RCC 7860 (cell line): ENCODE measurements at places on chromosomes 1 and 21.
A peak's percentile ranks its signal among the peaks of the same experiment; 100 is the strongest.

GRCh38 chr1:156076609-156077429 lies 5.4 kb downstream of the MEX3A start:
- DNase-seq: no peak

DNA sequence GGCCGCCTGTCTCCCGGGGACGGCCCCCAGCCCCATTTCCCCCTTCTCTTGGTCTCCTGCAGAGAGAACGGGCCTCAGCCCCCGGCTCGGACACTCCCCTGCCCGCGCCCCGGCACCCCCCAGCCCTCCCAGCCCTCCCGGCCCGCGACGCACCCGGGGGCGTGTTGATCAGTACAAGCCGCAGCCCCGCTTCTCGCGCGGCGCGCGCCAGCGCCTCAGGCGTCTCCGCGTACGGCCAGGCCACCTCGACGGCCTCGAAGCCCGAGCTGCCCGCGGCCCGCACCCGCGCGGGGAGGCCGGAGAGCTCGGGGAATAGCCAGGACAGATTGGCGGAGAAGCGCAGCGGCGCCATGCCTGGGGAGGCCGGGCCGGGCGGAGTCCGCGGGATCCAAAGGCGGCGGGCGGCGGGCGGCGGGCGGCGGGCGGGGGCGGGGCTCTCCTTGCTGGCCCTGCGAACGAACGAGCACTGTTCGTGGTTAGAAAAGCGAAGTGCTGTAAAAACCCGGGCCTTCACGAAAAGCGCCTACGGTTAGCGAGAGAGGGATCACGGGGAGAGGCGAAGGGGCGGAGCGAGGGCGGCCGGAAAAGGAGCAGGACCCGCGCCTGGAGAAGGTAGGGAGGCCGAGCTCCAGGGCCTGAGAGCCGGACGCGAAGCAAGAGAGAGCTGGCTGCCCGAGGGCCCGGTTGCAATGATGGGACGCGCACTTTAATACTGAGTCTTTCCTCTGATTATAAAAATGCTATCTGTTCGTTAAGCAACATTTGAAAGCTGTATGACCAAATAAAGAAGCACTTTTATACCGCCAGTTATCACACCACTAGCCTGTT lies at the start of gene HYI:
TSS of gene HYI (minus strand) at position 490 of the 828 bp plus-strand sequence. CDS start at position 352, 138 bp downstream.
- DNase-seq: peak; percentile 83

DNA sequence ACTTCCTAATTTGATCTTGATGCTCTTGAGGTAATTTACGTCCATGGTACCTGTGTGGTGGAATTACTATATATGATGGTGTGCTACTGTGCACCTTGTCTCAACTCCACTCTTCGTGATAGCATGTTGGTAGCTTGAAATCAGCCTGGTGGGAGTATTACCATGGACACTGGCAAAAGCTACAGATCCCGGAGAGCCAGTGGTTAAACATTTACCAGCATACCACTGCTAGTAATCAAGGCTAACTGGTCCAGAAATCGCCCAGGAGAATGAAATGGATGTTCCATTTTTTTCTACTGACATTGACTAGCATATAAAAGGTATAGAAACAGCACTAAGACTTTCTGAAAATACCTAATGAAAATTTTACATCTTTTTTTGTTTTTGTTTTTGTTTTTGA lies 30.6 kb downstream of the ELK4 start:
- DNase-seq: peak; percentile 46

DNA sequence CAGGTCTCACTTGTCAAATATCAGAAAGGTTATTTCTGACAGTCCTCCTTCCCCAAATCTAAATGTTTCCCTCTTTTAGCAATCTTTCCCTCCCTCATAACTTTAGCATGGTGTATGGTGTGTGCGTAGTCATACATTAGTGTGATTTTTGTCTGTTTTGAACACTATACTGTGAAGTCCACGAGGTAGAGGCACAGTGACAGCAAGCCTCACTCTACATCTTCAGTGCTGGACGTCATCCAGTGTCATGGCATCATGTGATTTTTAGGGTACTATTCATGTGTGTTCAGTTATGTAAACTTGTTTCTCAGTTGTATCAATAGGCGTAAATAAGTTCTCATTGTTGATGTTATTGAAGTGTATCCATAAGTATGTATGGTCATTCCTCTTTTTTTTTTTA lies 39.1 kb downstream of the DYRK1A start:
- no peak for DNase-seq

DNA sequence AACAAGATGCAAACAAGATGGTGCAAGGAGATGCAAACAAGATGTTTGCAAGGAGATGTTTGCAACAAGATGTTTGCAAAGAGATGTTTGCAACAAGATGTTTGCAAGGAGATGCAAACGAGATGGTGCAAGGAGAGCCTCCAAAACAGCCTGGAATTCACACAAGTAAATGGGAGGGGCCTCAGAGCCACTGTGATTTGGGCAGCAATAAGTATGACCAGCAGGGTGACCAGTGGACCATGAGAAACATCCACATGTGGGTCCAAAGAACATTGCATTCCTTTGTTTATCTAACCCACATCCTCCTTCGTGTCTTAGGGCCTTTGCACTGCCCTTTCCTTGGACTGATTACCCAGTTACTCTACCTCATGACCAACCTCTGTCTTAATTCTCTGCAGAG lies 162.9 kb downstream of the PLPP3 start:
- no peak for DNase-seq

DNA sequence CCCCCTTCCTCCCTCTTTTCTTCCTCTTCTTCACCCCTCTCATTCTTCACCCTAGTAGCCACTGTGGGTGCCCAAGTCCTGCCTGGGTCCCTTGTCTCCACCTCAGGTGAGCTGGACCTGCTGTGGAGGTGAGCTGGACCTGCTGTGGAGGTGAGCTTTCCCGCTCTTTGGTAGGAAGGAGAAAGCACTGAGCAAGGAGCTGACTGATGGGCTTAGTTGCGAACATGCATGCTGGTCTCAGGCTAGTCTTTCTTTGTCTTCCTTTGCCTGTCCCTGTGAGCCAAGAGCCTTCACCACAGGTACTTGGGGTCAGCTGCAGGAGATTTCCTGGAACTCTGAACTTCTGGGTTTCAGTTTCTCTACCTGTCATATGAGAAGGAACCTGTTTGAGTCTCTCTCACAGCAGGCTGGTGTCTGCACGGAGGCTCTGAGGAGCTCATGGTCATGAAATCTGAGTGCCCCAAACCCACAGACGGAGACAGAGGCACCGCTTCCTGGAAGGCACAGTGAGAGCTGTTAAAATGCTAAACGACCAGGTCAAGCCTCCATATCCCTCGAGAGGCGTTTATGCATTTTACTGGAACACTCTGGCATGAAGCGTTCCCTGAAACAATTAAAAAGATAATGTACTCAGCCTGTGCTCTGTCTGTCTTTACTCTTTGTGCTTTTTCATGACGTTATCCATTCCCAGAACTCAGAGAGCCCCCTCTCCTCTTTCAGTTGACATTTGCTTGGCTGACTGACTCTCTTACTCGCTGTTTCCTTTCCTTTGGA lies 69.5 kb downstream of the RHOU start:
- DNase-seq: no peak

DNA sequence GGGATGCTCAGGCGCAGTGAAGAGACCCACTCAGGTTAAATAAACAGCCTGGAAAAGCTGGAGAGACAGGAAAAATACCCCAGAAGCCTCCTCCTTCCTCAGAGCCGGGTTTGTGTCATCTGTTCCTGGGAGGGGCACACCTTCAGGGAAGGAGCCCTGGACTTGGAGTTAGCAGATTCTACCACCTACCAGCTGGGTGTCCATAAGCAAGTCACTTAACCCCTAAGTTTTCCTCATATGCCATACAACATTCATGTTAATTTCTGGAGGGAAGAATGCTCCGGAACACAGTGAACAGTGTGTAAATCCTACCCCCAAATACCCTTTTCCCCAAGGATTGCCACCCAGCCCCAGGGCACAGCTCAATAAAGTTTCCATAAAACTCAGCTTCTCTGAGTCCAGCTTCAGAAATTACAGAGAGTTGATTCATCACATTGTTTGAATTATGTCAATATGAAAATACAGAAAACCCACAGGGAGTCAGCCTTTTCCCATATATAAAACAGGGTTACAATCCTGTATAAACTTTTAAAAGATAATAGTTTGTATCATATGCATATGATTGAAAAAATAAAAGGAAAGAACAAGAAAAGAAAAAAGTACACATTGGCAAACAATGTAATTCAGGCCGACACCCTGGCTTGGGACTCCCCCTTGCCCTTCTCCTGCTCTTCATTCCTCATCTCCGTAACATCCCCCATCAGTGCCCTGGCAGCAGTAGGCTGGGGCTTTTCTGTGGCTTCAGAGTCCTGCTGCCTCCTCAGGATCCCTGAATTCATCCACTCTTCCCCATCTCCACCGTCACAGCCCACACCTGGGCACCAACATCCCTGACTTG lies 291.8 kb upstream of the USP24 start:
- no peak for DNase-seq

GRCh38 chr1:59421232-59421920 lies 124.5 kb downstream of the FGGY start:
- no peak for DNase-seq

DNA sequence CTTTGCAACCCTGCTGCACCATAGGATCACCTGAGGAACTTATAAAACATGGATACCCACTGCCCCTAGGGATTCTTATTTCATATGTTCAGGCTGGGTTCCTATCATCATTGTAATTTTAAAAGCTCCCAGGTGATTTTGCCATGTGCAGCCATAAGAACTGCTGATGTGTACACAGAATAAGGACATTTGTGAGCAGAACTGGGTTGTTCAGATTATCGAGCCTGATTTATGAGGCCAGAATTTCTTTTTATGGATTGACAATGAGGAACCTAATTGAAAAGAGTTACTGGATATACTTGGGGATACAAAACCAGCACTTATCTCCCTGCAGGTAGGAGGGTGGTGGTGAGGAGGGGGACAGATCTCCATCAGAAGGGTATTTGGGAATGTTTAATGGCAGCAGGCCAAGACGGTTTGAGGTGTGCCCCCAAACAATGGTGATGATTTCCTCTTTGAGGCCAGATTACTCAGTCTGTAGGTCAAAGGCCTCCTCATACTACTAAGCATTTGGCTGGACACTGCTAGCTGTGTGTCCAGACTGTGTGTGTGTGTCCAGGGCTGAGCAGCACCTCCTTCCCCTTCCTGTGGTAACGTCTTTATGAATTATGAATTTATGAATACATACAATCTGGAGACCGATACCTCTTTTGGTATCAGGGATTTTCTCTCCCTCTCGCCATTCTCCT lies 18.9 kb downstream of the NOS1AP start:
- DNase-seq: no peak

DNA sequence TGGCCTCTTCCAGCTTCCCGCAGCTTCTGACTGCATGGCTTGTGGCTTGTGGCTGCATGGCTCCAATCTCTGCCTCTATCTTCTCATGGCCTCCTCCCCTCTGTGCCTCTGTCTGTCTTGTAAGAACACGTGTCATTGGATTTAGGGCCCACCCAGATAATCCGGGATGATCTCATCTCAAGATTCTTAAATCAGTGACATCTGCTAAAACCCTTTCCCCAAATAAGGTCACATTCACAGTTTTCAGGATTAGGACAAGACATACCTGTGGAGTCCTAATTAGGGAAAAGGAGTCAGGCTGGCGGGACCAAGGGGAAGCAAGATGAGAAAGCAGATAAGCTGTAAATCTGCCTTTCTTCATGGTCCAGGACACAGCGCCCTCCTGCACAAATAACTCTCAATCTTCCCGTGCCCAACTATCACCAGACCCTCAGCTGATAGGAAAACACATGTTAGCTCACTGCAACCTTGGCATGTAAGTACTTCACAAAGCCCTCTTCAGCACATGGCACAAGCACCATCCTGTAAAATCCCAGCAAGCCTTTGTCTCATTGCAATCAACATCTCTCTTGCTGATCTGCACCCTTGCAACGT lies 82.2 kb downstream of the SPSB1 start:
- DNase-seq: no peak

- no peak for DNase-seq
Measured at GRCh38 chr1:228280961-228281591, 73.2 kb downstream of the OBSCN start.

GRCh38 chr1:184052194-184052559 lies 647 bp downstream of the TSEN15 start:
- no peak for DNase-seq

DNA sequence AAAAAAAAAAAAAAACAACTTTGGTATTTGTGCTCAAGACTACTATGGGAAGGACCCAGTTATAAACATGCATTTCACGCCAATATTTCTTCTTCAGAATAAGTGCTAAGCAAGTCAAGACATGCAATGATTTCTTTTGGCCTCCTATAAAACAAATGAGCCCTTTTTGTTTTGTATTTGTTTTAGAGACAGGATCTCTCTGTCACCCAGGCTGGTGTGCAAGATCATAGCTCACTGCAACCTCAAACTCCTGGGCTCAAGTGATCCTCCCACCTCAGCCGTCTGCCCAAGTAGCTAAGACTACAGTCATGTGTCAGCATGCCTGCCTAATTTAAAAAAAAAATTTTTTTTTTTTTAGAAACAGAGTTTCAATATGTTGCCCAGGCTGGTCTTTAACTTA lies 348.7 kb downstream of the PCP4 start:
- no peak for DNase-seq

- no peak for DNase-seq
Measured at GRCh38 chr1:184297244-184297750, 89.5 kb upstream of the C1orf21 start.

- DNase-seq: no peak
Measured at GRCh38 chr1:203476216-203476814, 709 bp downstream of the PRELP start.

DNA sequence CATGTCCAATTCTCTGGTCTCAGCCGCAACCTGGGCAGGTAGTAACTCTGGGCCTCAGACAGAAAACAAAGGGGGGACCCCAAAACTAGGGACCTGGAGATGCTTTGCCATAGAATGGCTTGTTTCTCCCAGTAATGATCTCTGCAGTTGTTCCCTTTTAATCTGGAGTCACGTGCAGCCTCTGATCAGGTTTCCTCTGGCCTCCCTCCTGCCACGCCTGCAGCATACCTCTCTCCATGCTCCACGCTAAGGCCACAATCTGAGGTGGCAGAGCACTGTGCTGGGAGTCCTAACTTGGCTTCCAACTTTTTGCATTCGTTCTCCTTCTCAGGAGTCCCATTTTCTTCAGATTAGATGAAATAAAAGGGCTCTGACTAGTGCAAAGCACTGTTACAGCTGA lies 1.9 kb downstream of the PABPC4 start:
- DNase-seq: no peak

DNA sequence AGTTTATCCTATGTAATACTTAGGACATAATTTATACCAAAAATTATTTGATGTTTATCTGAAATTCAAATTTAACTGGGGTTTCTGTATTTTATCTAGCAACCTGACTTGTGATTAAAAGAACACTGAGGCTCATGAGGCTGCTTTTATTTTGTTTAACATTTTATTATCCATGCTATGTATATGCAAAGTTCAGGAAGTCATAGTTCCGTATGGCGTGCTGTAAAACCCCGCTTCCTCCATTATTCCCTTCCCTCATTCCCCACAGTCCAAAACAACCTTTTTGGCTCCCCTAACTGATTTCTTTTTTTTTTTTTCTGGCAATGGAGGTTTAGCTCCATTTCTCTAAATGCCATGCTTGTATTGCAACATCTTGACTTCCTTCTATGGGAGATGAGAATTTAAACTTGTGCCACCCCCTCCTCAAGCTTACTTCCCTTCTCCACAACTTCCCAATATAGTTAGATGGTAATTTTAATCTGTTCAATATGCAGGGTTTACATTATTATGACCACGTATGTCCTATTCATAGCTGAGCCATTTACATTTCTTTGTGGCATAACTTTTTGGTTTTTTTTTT lies 138.0 kb upstream of the DNAH14 start:
- no peak for DNase-seq

GRCh38 chr21:38918607-38919346 lies 113.0 kb downstream of the ETS2 start:
- DNase-seq: no peak
